ENCODE measurements at places on chromosomes 13 and 19.

- no peak for DNase-seq
Observed at GRCh38 chr19:17376935-17377600, at the start of gene PLVAP. Gene PLVAP (minus strand): TSS chr19:17377342. CDS start chr19:17377288, 54 bp downstream.

DNA sequence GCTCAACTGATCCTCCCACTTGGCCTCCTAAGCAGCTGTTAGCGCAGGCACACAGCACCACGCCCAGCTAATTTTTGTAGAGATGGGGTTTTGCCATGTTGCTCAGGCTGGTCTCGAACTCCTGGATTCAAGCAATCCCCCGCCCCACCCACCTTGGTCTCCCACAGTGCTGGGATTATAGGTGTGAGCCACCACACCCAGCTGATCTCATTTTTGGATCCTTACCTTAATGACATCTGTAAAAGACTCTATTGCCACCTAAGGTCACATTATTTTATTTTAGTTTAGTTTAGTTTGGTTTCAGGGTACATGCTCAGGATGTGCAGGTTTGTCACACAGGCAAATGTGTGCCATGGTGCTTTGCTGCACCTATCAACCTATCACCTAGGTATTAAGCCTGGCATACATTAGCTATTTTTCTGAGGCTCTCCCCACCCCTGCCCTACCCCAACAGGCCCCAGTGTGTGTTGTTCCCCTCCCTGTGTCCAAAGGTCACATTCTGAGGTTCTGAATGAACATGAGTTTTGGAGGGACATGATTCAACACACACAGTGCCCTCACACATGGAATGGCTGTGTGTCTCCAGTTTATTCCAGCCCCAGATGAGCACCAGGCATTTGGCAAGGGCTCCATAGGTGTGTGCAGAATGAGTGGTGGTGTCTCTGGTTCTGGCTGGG is 1.3 kb downstream of the OR10H5 start:
- DNase-seq: no peak

DNA sequence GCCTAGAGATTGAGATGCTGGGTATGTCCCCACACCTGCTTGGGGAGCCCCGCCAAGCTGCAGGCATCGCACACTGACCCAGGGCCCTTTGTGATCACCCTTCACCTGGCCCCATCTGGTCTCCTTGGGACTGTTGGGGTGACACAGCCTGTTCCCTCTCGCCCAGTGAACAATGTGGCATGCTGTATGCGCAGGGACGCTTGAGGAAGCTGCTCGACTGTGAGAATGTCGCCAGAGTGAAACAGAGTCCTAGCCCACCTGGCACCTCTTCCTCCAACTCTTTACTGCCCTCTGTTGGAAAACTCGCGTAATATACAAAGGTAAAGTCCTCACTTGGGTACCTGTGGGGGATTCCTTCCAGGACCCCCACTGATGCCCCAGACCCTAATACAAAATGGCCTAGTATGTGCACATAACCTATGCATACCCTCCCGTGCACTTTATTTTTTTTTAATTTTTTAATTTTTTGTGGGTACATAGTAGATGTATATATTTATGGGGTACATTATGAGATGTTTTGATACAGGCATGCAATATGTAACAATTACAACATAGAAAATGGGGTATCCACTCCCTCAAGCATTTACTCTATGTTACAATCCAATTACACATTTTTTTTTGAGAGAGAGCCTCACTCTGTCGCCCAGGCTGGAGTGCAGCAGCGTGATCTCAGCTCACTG is 9.0 kb downstream of the BLOC1S3 start:
- no peak for DNase-seq

GRCh38 chr13:98809345-98809777 is 56.9 kb upstream of the SLC15A1 start:
- DNase-seq: no peak

DNA sequence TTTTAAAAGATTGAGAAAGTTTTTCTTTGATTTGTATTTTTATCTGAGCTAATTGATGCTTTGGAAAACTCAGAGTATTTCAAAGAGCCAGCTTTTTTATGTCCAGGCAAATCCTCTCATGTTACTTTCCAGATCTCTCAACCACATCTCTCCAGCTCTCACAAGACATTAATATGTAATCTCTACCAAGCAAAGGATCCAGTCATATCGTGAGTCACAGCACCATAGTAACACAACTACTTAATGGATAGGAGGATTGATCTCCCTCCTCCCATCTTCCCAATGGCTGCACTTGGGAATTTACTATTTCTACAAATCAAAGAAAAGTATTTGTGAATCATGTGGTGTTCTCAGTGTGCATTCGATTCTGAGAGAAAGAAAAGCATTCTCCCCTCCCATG is 63.3 kb downstream of the POU4F1 start:
- no peak for DNase-seq

DNA sequence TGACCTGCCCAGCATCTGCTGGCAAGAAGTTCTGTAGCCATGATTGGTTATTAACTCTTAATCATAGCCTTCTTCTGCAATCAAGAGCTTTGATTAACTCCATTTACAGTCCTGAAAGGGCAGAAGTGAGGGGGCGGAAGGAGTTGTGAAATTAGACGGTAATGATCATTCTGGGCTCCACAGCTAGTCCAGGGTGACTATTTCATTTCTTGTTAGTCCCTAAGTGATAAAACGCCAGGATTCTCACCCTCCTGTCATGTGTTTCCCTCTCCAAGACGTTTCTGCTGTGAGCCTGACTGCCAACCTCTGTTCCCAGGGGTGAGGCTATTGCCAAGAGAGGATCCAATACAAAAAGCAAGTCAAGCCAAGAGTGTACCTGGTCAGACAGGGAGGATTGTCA is 155.9 kb upstream of the IPO5 start:
- peak; percentile 75 for DNase-seq

DNA sequence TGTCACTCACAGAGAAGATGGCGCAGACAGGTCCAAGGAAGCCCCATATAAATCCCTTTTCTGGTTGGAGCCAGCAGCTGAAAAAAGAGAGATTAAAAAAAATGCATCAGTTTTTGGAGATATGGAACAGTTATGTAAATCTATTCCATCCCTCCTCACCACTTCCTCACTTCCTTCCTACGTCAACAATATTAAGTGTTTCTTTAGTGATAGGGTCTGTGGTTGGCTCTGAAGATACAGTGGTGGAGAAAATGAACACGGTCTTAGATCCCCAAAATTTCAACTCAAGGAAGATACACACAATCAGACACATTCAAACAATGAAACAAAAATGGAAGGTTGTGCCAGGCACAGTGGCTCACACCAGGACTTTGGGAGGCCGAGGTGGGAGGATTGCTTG is 31.5 kb downstream of the ADGRE2 start:
- DNase-seq: no peak
